ENCODE measurements at places on chromosomes 6 and 20. TPM values are rescaled to one million over a fixed set of nuclear protein-coding genes. Genes with fewer than 3 reads are reported as not detected.

MCUR1 gene
- total RNA-seq = 4.7 TPM

OR2B6 gene
- not detected for total RNA-seq

HINT3 gene
- 18.8 TPM for total RNA-seq

MKKS gene
- 4.2 TPM for total RNA-seq

PRICKLE4 gene
- 2.6 TPM for total RNA-seq

All from skeletal muscle tissue (tissue), 5 donors.